Neural crest cell (in vitro differentiated cells): ENCODE measurements at places on chromosomes 11 and 22.

DNA sequence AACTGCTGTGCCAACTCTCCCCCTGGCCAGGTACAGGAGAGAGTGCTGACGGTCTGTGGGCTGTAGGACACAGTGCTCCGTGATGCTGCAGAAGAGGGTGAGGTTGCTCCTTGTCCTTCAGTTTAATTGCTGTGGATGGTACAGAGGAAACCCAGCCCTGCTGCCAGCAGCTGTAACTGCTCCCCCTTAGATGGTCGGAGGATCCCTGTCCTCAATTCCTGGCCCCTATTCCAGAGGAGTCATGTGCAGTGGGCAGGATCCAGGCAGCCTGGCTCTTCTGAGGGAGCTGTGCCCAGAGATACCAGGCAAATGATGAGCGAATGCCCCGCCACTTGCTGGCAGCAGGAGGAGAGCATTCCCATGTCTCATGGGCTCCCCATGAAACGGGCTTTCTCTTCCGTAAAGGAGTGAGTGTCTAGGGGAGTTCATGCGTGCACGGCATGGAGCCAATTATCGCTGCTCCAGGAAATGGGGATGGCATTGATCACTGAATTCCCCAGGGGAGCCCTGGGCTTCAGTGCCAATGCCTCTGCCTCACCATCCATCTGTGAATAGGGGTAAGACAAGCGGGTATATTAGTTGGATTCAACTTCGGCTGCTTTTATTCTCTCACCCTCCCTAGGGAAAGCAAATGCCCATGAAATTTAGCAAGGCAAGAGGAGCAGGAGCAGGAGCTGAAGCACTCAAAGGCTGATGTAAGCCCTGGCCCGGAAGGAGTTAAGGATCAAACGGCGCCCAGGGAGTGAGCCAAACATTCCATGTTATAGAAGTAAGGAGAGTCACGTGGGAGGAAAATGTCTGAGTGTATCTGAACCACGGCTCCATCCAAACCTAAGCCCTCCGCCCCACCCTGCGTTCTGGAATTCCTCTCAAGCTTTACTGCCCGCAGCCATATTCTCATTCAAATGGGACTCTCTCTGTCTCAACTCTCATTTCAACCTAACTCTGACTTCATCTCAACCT lies 51.0 kb upstream of the CSNK2A3 start:
- DNase-seq = no peak

- DNase-seq = no peak
Observed at GRCh38 chr11:130106381-130106780, 36.7 kb downstream of the APLP2 start.

DNA sequence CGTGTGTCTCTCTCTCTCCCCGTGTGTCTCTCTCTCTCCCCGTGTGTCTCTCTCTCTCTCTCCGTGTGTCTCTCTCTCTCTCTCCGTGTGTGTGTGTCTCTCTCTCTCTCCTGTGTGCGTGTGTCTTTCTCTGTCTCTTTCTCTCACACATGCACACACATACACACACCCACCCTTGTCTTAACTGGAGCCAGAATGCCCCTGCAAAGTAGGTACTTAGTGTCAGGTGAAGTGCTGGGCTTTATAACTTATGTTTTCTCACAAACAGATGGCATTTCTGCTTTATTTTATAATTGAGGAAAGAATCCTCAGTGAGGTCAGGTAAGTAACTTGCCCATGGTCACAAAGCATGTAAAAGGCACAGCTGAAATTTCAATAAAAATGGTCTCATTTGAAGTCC lies 106.0 kb downstream of the CSNK2A3 start:
- DNase-seq = no peak

DNA sequence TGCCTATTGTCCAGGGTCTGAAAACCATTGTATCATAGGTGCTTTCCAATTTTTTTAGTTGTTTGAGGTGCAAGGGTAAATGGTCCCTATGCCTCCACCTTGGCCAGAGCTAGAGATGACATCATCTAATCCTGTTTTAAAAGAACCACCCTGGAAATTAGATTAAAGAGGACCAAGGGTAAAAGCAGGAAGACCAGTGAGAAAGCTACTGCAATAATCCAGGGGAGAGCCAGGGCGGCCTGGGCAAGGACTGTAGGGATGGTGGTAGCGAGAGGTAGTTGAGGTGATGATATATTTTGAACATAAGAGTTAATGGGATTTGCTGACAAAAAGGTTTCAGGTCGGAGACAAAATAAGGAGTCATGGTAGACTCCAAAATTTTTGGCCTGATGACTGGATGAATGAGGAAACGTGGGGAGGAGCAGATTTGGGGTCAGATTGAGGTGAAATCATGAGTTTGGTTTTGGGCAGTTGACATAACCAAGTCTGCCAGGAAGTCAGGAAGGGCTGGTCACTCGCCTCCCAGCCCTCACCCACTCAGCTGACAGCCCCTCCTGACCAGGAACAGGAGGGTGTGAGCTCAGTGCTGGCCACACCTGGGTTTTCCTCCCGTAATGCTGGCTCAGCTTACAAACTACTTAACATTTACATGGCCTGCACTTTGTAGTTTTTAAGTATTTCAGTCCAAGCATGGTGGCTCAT lies 23.0 kb downstream of the SCN4B start:
- DNase-seq = no peak

DNA sequence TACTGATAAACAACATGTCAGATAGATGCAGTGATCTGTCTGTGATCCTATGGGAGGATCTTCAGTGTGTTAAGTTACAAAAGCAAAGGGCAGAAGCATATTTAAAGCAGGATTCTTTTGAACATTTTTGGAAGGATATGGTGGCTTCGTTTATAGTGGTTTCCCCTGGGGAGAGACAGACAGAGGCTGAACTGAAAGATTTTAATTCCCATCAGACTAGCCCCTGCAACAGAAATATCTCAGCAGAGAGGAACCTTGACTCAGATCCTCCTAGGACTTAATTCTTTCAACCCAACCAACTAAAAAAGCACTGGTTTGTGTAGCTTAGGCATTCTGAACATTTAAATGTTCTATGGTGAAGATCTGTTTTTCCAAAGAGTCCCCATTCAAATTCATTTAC lies 5.7 kb downstream of the CLTCL1 start:
- no peak for DNase-seq

DNA sequence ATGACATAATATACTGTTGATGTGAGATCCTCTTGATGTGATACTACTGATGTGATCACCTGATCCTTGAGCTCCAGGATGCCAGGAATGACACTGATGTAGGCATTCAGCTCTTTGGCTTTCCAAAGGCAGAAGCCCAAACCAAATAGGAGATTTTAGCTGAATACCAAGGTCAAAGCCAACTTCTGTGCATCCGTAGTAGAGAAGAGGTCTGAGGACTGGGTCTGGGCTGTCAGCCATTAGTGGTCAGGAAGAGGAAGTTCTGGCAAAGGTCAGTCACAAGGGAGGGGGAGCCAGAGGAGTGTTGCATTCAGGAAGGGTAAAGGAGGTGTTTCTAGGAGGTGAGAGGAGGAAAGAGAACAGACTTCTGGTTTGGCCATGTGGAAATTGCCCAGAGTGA lies 53.4 kb upstream of the PARVG start:
- no peak for DNase-seq

DNA sequence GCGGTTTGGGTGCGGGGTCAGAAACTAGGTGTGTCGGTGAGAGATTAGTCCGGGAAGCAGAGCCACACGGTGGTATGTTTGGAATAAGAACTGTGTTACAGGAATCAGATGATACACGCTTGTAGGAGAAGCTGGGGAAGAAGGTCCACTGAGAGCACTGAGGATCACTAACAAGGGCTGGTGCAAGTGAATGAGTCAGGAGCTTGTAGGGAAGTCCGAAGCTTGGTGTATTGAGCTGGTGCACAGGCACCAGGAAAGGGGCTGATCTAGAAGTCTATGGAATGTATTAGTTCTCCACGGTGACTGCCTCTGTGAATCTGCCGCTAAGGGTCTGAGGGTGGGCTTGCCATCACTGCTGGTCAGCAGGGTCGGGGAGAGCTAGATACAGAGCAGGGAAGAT lies 18.8 kb upstream of the GRK3 start:
- DNase-seq = no peak

GRCh38 chr11:95715777-95716241 lies 73.8 kb downstream of the FAM76B start:
- DNase-seq = no peak

DNA sequence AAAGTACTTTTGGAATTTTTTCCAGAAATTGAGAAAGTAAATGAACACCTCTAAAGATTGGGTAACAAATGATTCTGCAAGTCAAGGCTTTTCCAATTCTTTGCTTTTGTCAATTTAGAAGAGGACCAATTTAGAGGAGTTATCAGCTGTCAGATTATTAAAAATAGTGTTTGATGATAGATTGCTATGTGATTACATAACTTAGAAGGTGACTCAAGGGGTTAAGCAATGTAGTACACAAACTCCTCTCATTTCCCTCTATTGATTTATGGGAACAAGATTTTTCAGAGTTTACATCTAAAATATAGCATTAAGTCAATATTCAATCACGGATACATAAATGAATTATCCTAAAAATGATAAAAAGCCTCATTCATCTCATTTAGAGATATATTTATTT lies 70.3 kb downstream of the INSC start:
- no peak for DNase-seq

DNA sequence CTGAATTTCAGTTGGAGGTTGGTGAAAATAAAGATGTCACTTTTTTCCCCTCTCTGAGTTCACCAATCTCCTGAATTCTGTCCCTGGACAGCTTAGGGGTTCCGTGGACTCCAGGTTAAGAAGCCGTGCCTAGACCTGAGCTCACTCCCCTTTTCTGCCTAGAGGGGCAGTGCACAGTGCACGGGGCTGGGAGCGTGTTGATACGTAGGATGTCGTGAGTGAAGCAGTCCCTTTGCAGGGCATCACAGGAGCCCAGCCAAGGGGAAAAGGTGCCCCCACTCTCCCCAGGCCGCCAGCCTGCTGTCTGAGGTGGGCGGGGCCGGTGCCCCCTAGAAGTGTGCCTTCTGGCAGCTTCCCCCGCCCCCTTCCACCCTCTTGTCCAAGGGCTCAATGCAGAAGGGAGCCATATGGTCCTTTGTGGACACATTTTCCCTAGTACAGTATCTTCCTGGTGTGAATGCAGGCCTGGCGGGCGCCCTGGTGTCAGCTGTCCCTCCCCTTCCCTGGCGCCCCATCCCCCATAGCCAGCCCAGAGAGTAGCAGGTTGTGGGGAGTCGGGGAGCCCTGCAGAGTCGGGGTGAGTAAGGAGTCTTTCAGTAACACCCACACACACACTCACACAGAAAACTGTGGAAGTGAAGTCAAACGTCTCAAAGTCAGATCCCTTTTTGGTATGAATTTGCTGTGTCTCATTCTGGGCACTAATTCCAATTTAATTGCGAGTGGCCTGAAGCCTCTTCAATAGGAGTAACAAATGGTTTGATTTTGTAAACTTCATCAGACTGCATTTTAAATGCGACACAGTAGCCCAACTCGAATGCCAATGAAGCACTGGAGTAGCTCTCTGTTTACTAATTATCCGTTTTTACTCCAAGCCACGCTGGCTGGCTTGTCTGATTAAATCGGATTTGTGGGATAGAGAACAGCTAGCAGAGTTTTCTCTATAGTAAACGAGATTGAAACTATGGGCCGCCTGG lies 67.5 kb upstream of the NNMT start:
- DNase-seq = no peak

- no peak for DNase-seq
Observed at GRCh38 chr11:19164230-19164855, 37.4 kb downstream of the CSRP3 start.

DNA sequence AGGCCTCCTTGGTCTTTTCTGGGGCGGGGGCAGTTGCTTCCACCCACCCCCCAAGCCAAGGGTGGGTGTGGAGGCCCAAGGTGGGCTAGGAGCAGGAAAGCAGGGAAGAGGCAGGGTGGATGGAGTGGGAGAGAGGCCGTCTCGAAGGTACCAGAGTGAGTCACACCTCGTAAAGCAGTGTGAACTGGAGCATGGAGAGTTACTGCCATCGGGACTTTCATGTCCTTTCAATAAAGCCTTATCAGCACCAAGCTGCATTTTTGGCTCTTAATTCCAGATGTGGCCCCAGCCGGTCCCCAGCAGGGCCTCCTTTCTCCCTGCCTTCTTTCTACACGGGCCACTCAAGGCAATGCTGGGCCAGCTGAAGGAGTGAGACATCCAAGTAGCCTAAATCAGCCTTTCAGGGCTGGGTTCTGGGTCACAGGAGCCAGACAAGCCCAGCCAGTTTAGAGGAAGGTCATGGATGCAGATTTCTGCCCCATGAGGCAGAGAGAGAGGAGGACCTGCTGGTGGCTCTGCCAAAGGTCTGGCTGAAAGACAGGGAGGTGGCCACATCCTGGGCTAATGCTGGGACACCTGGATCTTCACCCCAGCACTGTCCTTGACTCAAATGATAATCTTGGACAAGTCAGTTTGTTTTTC lies 59.0 kb upstream of the CD82 start:
- DNase-seq = no peak

DNA sequence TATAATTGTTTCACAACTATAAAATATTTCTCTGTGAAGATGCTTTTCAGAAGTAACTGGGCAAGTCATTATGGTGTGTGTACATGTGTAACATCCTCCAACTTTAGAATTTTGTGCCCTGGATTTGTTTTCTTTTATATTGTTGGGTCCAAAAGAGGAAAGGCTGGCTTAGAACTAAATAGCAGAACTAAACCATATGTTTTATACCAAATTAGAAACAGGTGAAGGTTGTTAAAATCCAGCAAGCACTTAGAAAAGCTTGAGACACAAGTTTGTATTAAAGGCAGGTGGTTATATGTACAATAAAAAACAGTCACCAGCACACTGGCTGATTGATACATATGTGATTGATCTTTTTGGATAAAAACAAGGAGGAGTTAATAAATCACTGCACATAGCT lies 158.5 kb downstream of the WNT11 start:
- no peak for DNase-seq

DNA sequence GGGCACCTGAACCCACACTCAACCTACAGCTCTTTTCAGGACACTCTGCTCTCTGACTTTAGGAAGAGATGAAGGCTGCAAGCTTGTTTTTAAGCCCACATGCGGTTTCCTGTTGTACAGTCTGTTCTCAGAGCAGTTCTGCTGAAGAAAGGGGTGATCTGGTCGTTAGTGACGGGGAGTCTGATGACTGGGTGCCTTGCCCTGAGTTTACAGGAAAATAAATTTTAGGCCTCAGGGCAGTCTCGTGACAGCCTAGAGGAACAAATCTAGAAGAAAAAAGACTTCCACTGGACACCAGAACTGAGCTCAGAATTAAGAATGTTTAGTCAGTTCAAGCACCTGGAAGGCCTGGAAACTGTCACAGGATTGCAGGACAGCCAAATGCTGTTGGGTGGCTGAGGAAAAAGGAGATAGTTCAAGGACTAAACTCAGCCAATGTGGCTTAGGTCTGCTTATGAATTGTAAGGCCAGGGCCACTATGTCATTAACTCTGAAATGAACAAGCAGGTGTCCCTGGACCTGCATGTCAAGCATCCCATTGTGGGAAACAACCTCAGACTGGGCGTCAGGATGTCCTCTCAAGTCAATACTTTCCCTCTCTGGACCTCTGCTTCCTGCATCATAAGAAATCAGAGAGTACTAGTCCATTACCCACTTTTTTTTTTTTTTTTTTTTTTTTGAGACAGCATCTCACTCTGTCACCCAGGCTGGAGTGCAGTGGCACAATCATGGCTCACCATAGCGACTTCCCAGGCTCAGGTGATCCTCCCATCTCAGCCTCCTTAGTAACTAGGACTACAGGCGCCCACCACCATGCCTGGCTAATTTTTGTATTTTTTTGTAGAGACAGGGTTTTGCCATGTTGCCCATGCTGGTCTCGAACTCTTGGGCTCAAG lies 5.7 kb downstream of the PIK3IP1 start:
- no peak for DNase-seq
